ENCODE measurements at places on chromosomes 5 and 9. TPM values are rescaled to one million over a fixed set of nuclear protein-coding genes. Genes with fewer than 3 reads are reported as not detected.

NME5 gene
- 7.5 TPM for total RNA-seq

NKD2 gene
- total RNA-seq: 12.2 TPM

- no peaks in the 10 kb centered on the region for H3K27me3 ChIP-seq
- no peak overlapping the region for H3K4me3 ChIP-seq
- DNase-seq: no peak
Observed at GRCh38 chr9:112408819-112409218, 28.9 kb downstream of the HSDL2 start.

DNA sequence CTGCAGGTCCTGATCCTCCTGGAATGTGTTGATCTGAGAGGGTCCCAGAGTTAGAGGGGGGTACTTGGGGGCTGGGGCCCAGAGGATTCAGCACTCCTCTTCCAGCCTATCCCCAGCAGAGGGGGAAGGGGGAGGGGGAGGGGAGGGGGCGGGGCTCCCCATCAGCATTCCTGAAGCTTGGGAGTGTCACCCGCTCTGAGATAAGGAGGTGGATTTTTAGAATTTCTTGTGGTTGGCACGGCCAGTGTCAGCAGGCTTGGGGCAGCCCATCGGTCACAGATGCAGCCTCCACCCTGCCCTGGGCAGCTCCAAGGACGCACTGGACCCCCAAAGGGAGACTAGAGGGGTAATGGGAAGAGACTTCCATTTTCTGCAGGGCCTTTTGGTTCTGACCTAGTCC lies 5.3 kb downstream of the FGF18 start:
- H3K4me1 ChIP-seq: peaks cover 14% of the 10 kb centered on the region
- DNase-seq: no peak
- no peak overlapping the region for H3K4me3 ChIP-seq
- peaks cover 6% of the 10 kb centered on the region for H3K27me3 ChIP-seq
- H3K36me3 ChIP-seq: no peaks in the 10 kb centered on the region

DNA sequence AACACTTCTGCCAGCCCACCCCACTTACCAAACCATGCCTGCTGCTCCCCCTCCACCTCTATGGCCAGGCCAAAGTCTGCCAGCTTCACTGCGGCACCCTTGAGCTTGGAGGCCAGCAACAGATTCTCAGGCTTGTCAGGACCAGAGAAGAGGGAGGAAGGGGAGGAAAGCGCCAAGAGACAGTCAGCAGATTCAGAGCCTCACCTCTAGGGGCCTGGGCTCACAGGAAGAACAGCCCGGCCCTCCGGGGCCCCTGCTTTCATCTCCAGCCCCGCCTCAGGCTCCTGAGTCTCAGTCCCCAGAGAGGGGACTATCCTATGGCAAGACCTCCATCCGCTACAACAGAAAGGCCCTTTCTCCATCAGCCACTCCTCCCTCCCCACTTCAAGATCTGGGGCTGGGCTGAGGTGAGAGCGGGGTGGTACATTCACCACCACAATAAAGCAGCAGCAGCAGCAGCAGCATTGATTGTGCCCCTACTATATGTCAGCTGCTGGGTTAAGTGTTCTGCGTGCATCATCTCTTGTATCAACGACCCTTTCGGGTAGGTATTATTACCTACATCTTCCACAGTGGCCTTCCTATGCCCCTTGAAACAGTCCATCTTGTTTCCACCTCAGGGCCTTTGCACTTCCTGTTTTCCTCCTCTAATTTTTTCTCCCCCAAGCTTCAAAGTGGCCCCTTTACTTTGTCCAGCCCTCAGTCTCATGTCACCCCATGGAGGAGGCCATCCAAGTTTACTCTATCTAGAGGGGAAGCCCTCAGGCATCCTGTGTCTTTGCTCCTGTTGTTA lies 36.0 kb downstream of the CAMK2A start:
- H3K36me3 ChIP-seq: no peaks in the 10 kb centered on the region
- no peak overlapping the region for H3K27ac ChIP-seq
- no peaks in the 10 kb centered on the region for H3K4me1 ChIP-seq
- no peaks in the 10 kb centered on the region for H3K27me3 ChIP-seq

DNA sequence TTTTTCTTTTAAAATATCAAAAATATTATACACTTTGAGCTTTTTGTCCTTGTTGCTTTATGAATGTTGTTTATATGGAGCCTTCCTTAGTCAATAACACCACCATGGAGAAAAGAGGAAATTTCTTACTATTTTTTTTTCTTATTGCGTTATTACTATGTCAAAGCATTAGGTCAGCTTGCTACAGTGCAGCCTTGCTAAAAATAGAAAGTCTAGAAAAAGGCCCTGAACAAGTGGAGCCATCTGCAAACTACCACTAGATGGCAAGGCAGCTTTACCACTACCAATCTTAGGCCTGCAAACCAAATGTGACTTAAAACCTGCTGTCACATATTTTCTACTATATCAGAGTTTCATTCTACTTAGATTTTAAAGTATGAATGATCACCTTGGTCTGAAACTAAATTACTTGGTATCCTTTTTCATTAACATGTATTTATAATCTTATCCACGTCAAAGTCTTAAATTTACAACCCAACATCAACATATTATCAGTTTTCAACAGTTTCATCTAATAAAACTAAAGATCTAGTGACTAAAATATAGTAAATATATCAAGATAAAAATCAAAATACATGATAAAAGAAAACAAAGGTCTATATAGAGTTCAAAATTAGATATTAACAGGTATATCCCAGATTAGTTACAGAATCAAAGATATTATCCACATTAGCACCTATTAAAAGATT lies 113.1 kb upstream of the ACOT12 start:
- H3K4me3 ChIP-seq: no peak overlapping the region
- no peak overlapping the region for H3K27ac ChIP-seq
- H3K36me3 ChIP-seq: no peaks in the 10 kb centered on the region

- no peak for DNase-seq
- peak overlapping the region; percentile 89 for H3K27ac ChIP-seq
- no peaks in the 10 kb centered on the region for H3K36me3 ChIP-seq
- peaks cover 63% of the 10 kb centered on the region for H3K4me1 ChIP-seq
- H3K4me3 ChIP-seq: no peak overlapping the region
Observed at GRCh38 chr5:180289966-180290365, 1.9 kb downstream of the MAPK9 start.

GRCh38 chr5:146068977-146069779 lies 36.2 kb downstream of the PLAC8L1 start:
- no peaks in the 10 kb centered on the region for H3K27me3 ChIP-seq
- no peak for DNase-seq
- H3K36me3 ChIP-seq: no peaks in the 10 kb centered on the region
- H3K27ac ChIP-seq: no peak overlapping the region
- H3K4me3 ChIP-seq: no peak overlapping the region
- no peaks in the 10 kb centered on the region for H3K4me1 ChIP-seq
